ENCODE measurements at places on chromosomes 5 and 9. TPM values are rescaled to one million over a fixed set of nuclear protein-coding genes. Genes with fewer than 3 reads are reported as not detected.

SCAI gene
- total RNA-seq = 12.5 TPM

ZFP2 gene
- total RNA-seq = 0.67 TPM

DNA sequence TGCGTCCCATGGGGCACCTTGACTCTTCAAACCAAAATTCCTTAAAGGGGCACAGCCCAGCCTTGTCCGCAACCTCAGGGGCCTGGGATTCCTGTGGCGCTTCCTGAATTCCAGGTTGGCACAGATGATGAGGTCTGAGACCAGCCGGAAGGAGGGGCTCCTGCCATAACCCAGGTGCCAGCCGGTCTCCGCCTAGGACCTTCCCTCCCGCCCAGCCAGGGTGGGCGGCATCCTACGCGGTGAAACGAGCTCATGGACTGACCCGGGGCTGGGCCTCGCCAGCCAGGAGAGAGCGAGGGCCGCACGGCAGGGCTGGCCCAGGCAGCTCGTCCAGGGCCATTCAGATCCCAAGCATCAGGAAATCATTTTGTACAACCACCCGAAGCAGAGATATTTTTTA, 23.0 kb downstream of the AMBP start:
- no peak overlapping the region for H3K27ac ChIP-seq
- no peaks in the 10 kb centered on the region for H3K4me1 ChIP-seq
- no peak for DNase-seq
- no peaks in the 10 kb centered on the region for H3K27me3 ChIP-seq
- no peaks in the 10 kb centered on the region for H3K36me3 ChIP-seq

FAM240B gene
- not detected for total RNA-seq

HMGCS1 gene
- total RNA-seq = 57.5 TPM

- peaks cover 9% of the 10 kb centered on the region for H3K27me3 ChIP-seq
- H3K27ac ChIP-seq = no peak overlapping the region
These were observed 34.0 kb upstream of the FGF1 start for GRCh38 chr5:142719836-142720370.

DNA sequence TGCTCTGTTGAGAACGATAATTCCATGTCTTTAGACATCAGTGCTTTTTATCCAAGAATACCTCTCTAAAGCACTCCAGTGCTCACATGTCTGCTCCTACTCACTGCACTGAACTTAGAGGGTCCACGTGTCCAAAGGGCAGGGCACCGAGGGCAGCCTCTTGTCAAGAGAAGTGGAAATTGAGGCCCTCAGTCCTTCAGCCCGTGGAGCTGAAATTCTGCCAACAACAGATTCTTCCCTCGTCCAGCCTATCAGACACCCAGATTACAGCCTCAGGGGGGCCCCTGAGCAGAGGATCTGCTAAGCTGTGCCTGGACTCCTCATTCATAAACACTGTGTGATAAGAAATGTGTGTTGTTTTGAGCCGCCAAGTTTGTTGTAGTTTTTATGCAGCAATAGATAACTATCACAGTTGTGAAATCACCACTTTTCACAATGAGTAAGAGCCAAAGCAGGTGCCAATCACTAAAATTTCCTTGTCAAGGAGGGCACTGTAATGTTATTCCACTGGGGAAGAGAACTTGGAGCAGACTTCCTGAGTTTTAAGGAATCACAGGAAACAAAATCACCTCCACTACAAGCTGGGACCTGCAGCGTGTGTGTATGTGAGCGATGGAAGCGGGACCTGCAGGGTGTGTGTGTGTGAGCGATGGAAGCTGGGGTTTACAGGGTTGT, 58.8 kb upstream of the IGFBPL1 start:
- no peak for DNase-seq
- H3K36me3 ChIP-seq = no peaks in the 10 kb centered on the region
- H3K27ac ChIP-seq = no peak overlapping the region
- H3K27me3 ChIP-seq = no peaks in the 10 kb centered on the region
- no peak overlapping the region for H3K4me3 ChIP-seq

GRCh38 chr5:53416144-53416738, 64.2 kb upstream of the FST start:
- no peak for DNase-seq
- no peaks in the 10 kb centered on the region for H3K27me3 ChIP-seq
- peaks cover 7% of the 10 kb centered on the region for H3K4me1 ChIP-seq

- H3K36me3 ChIP-seq = peaks cover 60% of the 10 kb centered on the region
- no peaks in the 10 kb centered on the region for H3K27me3 ChIP-seq
- H3K27ac ChIP-seq = peak overlapping the region; percentile 81
- no peak for DNase-seq
These were observed 3.7 kb downstream of the SEMA4D start for GRCh38 chr9:89494199-89494598.

DNA sequence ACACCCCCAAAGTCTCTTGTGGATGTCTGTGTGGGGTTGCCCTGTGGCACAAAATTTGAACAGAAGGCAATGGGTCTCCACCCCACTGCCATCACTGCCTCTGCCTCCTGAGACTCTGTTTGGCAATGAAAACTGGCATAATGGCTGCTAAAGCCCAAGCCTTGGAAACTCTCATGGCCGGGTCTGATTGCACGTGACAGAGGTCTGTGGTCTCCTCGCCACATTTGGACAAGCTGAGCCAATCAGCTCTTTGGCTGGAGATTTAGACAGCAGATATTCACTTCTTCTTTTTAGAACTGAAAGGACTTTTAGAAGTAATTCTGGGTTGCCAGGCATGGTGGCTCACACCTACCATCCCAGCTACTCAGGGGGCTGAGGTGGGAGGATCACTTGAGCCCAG, 5.5 kb downstream of the GGTA1 start:
- no peak overlapping the region for H3K4me3 ChIP-seq
- peaks cover 11% of the 10 kb centered on the region for H3K4me1 ChIP-seq
- no peaks in the 10 kb centered on the region for H3K36me3 ChIP-seq
- H3K27me3 ChIP-seq = peaks cover 31% of the 10 kb centered on the region
- no peak overlapping the region for H3K27ac ChIP-seq

DNA sequence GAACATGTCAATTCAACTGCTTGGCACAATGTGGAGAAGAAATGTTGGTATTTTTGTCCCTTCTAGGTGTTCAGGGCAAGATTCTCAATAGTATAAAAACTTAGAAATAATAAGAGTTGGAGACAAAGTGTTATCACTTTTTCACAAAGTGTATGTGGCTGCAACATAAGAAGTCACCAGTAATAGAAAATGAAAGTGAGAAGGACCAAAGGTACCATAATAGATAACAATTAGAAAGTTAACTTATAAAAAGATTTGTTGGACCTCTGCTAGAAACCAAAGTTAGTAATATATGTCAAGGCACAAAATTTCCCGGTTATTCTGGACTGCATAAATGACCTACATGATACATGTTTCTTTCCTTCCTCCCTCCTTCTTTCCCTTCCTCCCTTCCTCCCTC, 1535.3 kb downstream of the EFNA5 start:
- no peaks in the 10 kb centered on the region for H3K36me3 ChIP-seq
- H3K4me3 ChIP-seq = no peak overlapping the region
- H3K27me3 ChIP-seq = no peaks in the 10 kb centered on the region
- no peaks in the 10 kb centered on the region for H3K4me1 ChIP-seq

DNA sequence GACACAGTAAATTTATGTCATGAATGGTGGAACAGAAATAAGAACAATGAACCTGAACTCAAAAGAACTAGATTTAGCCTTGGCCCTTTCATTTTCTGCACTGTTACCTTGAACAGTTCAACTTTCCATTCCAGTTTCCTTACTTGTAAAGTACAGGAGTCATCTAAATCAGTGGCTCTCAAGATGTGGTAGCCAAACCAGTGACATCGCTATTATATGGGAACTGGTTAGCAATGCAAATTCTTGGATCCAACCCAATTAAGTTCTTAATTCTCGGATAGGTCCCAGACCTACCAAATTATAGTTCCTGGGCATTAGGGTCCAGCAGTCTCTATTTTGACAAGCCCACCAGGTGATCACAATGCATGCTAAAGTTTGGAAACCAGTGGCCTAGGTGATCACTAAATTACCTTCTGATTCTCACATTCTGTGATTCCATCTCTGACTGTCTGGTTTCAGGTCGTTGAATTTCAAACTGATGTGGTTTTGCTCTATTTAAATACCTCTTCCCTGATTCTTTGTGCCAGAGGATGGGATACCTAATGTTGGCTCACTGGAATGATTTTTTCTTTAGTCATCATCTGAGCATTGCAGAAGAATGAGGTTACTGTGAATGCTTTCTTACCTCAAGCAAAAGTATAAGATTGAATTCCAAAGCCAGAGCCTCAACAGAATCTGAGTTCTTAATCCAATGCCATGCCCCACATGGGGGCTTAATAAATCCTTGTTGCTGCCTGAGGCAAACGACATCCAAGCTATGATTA, 253.8 kb downstream of the ENC1 start:
- DNase-seq = no peak
- H3K27me3 ChIP-seq = peaks cover 11% of the 10 kb centered on the region
- no peak overlapping the region for H3K4me3 ChIP-seq
- peaks cover 3% of the 10 kb centered on the region for H3K4me1 ChIP-seq

SLC12A2 gene
- total RNA-seq = 15.3 TPM

DNA sequence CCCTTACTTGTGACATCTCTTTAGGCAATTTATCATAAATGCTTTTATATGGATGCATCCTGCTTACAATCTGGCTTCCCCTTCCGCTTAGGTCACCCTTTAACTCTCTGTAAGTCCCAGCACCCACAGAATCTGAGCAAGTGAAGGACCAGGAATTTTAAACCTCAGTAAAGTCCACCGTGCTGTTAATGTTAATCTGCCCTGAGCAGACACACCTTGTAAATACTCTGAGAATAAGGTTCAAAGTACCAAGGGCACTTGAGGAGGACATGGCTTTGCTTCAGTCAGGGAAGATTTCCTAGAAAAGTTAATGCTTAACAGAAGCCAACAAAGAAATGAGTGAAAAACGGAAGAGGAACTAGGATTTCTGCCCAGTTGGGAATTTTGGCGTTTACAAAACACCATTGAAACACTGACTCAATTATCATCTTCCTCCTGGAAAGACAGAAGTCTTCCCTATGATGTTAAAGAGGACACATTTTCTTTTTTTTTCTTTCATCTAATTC, 26.4 kb upstream of the TTC39B start:
- H3K4me1 ChIP-seq = no peaks in the 10 kb centered on the region
- no peaks in the 10 kb centered on the region for H3K36me3 ChIP-seq
- H3K27me3 ChIP-seq = peaks cover 8% of the 10 kb centered on the region
- no peak for DNase-seq

GRCh38 chr9:137172901-137173795, 1.3 kb upstream of the TMEM210 start:
- H3K36me3 ChIP-seq = no peaks in the 10 kb centered on the region
- no peaks in the 10 kb centered on the region for H3K4me1 ChIP-seq
- no peak overlapping the region for H3K27ac ChIP-seq

AK3 gene
- 38.9 TPM for total RNA-seq

RALGPS1 gene
- 1.9 TPM for total RNA-seq

All from activated CD4-positive, alpha-beta T cell treated with anti-CD3 and anti-CD28 coated beads, Interleukin-2, amount 10 ng/mL, durations not matched to agents 7 days and 5 days (primary cell).